ENCODE measurements at places on chromosomes 7 and 10. TPM values are rescaled to one million over a fixed set of nuclear protein-coding genes. Genes with fewer than 3 reads are reported as not detected.

The TMEM196 gene
- not detected for total RNA-seq

DNA sequence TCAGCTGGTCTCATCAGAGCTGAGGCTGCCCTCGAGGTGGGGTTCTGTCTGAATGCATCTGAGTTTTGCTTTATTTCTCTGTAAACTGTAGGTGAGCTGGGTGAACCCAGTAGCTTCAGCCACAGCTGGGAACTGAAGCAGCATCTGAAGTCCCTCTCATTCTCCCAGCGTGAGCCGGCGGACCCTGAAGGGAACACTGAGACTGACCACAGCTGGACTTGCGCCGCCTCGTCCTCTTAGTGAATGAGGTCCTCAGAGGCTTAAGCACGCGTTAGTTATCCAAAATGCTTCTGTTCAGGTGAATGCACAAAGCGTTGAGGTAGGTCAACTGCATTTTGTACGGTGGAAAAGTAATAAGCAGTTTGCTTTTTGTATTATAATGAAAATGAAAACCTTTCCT, 76.6 kb downstream of the AMZ1 start:
- no peak overlapping the region for H3K27ac ChIP-seq
- H3K4me3 ChIP-seq, result no peak overlapping the region
- no peaks in the 10 kb centered on the region for H3K27me3 ChIP-seq
- H3K36me3 ChIP-seq, result no peaks in the 10 kb centered on the region

DNA sequence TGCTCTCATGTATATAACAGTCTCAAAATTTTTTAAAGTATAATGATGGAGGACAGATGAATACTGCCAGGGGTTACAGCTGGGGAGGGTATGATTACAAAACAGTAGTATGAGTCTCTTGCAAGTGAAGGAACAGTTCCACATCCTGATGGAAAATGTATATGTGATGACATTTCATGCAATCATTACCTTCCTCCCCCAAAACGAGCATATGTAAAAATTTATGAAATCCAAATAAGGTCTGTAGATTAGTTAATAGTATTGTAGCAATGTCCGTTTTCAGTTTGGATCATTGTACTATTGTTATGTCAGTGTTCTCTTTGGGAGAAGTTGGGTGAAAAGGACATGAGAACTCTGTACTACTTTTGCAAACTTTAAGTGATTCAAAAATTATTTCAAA, 38.0 kb downstream of the DRGX start:
- no peaks in the 10 kb centered on the region for H3K4me1 ChIP-seq
- no peak for DNase-seq
- H3K27me3 ChIP-seq, result no peaks in the 10 kb centered on the region
- no peaks in the 10 kb centered on the region for H3K36me3 ChIP-seq

The CALHM1 gene
- not detected for total RNA-seq

The LRRC61 gene
- total RNA-seq, result 9.4 TPM

The ASAH2 gene
- 1.1 TPM for total RNA-seq

DNA sequence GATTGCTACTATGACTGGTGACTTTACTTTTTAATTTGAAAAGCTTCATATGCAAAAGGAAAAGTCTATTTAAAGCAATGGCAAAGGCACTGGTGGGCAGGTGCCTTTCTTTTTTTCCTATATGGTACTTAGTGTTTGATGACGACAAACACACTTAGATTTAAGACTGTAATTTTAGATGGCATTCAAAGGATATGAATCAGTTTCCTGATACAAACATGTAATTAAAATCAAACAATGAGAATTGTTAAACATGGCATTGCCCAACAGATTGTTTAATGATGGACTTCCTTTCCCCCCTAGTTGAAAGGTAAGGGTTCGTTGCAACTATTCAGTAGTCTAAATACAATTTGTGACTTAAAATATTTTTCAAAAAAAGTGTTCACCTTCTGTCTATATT, 106.5 kb upstream of the SEMA3C start:
- H3K36me3 ChIP-seq, result no peaks in the 10 kb centered on the region
- no peaks in the 10 kb centered on the region for H3K4me1 ChIP-seq

DNA sequence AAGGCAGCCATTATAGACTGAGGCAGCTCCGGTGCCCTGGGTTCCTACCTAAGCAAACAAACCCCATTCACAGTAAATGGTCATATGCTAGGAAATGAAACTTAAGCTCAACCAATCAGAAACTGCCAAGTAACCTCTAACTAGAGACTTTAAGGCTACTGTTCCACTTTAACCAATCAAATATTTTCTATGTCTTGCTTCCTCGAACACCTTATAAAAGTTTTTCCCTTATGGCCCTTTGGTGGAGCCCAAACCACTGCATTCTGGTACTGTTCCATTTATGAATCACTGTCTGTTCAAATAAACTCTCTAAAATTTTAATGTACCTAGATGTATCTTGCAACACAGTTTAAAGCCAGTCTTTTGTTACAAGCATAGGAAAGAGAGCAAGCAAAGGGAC, 361.1 kb downstream of the HGF start:
- no peaks in the 10 kb centered on the region for H3K36me3 ChIP-seq
- no peak for DNase-seq
- no peak overlapping the region for H3K27ac ChIP-seq

- H3K4me3 ChIP-seq, result no peak overlapping the region
- no peaks in the 10 kb centered on the region for H3K27me3 ChIP-seq
- peak overlapping the region; percentile 25 for H3K27ac ChIP-seq
- H3K36me3 ChIP-seq, result no peaks in the 10 kb centered on the region
Observed at GRCh38 chr7:111096997-111097396, 6.1 kb downstream of the LRRN3 start.

DNA sequence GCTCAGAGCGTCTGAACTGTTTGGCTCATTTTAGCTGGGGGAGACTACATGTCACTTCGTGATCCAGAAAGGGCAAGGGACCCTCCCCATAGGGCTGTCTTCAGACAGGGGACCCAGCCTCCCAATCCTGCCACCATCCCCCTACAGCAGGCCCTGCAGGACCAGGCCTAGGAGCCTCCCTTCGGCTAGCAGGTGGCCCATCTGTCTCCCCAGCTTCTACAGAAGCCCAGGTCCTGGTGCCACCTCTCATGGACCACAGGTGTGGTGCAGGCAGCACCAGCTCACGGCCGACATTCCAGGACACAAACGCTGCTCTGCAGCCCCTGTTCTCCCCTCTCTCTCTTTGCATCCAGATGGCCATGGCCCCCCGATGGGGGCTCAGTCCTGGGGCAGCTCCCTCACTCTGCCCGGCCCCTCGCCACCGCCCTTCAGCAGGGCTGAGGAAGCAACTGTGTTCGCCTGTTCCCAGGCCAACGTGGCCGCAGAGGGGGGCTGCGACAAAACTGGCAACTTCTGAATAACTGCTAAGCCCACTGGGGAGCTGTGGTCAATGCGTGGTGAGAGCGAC, 10.3 kb downstream of the TECPR1 start:
- H3K4me1 ChIP-seq, result no peaks in the 10 kb centered on the region
- H3K4me3 ChIP-seq, result no peak overlapping the region
- no peak for DNase-seq
- no peaks in the 10 kb centered on the region for H3K27me3 ChIP-seq
- peaks cover 88% of the 10 kb centered on the region for H3K36me3 ChIP-seq

DNA sequence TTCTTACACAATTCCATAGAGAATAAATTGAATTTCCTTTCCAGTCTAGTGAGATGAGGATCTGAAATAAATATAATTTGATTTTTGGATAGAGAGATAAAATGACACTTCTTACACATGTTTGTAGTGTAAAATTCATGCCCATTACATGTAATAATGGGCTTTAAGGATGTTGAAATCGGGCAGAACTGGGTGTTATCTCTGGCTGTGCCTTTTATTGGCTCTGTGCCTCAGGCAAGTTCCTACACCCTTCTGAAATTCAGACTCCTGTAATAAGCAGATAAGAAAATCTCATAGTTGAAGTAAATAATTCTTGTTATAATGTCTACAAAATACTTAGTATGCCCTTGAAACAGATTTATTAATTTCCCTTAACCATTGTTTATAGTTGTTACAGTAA, 125.6 kb downstream of the SEMA3A start:
- no peaks in the 10 kb centered on the region for H3K4me1 ChIP-seq
- DNase-seq, result no peak
- no peaks in the 10 kb centered on the region for H3K36me3 ChIP-seq
- H3K27ac ChIP-seq, result no peak overlapping the region
- no peak overlapping the region for H3K4me3 ChIP-seq

The MAD1L1 gene
- total RNA-seq, result 118 TPM

The NUDT13 gene
- 0.94 TPM for total RNA-seq

The HTR5A gene
- total RNA-seq, result not detected

The STMP1 gene
- 24.5 TPM for total RNA-seq

GRCh38 chr7:151424799-151425198, 15.0 kb upstream of the WDR86 start:
- no peaks in the 10 kb centered on the region for H3K36me3 ChIP-seq
- H3K27ac ChIP-seq, result no peak overlapping the region
- peaks cover 26% of the 10 kb centered on the region for H3K4me1 ChIP-seq
- H3K4me3 ChIP-seq, result no peak overlapping the region

The EGR2 gene
- 14.2 TPM for total RNA-seq

DNA sequence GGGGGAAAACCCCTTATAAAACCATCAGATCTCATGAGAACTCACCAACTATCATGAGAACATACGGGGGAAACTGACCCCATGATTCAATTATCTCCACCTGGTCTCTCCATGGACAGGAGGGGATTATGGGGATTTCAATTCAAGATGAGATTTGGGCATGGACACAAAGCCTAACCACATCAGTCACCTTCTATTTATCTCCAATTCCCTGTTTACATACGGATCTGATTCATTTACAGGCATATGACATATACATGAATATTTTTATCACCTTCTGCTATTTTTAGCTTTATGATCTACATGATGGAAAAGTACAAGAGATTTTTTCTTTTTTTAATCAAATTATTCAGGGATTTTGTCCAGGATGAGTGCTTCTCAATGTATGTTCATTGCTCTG, 944.5 kb downstream of the REEP3 start:
- no peaks in the 10 kb centered on the region for H3K4me1 ChIP-seq
- no peaks in the 10 kb centered on the region for H3K36me3 ChIP-seq
- no peak for DNase-seq
- H3K27me3 ChIP-seq, result no peaks in the 10 kb centered on the region
- H3K27ac ChIP-seq, result no peak overlapping the region

DNA sequence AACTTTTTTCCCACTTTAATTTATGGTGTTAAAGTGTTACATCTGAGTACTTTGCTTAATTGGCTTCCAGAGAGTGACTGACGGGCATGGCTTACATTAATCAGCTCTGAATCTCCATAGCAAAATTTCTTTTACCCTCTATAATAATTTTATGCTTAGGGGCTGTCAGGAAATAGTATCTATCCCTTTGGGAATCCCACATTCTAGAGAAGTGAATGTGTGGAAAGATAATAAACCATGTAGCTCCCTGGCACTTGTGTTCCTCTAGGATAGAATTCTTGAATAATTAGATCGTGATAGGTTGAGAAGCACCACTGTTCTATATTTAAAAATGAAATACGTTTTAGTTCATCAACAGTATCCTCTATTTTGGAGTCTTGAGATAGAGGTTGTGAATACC, 89.6 kb downstream of the DNAJB9 start:
- no peak overlapping the region for H3K4me3 ChIP-seq
- no peak for DNase-seq
- no peaks in the 10 kb centered on the region for H3K4me1 ChIP-seq
- no peak overlapping the region for H3K27ac ChIP-seq

- H3K36me3 ChIP-seq, result no peaks in the 10 kb centered on the region
- H3K27me3 ChIP-seq, result no peaks in the 10 kb centered on the region
- no peak for DNase-seq
- no peaks in the 10 kb centered on the region for H3K4me1 ChIP-seq
- no peak overlapping the region for H3K27ac ChIP-seq
Observed at GRCh38 chr7:11005202-11005601, 31.5 kb downstream of the PHF14 start.

DNA sequence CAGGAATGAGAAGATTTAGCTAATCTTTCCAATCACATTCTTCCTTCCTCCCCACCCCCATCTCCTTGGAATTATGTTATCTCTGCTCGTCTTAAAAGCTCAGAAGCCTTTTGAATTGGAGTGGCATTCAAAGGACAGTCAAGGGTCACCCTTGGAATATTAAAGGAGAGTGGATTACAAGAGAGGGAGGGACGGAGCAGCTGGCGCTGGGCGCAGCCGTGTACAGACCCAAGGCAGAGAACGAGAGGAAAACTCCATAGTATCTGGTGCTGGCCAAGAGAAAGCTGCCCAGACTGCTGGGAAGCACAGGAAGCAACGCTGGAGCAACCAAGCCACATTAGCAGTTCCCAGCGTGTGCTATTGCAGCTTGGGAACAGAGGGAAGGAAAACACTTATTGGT, 95.7 kb downstream of the POU6F2 start:
- H3K4me1 ChIP-seq, result no peaks in the 10 kb centered on the region
- no peak for DNase-seq
- H3K27ac ChIP-seq, result no peak overlapping the region
- no peaks in the 10 kb centered on the region for H3K27me3 ChIP-seq

- DNase-seq, result no peak
- H3K27ac ChIP-seq, result no peak overlapping the region
- peaks cover 7% of the 10 kb centered on the region for H3K4me1 ChIP-seq
- no peaks in the 10 kb centered on the region for H3K27me3 ChIP-seq
Observed at GRCh38 chr10:6301488-6302075, 98.8 kb downstream of the PFKFB3 start.

DNA sequence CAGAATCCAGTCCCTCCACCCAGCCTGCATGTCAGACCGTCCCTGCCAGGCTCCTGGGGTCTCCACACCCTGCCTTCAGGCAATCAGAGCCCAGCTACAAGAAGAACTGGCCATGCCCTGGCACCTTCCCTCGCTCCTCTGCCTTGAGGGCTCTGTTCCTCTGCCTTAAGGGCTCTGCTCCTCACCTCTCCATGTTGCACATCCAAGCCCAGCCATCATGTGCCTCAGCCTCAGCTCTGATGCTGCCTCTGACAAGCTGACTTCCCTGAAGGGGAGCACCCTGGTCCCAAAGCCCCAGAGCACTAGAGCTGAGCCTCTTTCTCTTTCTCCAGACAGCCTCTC, 50.3 kb upstream of the ANTXRL start:
- H3K27me3 ChIP-seq, result no peaks in the 10 kb centered on the region
- no peak overlapping the region for H3K4me3 ChIP-seq

- no peak overlapping the region for H3K4me3 ChIP-seq
- H3K4me1 ChIP-seq, result no peaks in the 10 kb centered on the region
- no peak for DNase-seq
- no peaks in the 10 kb centered on the region for H3K36me3 ChIP-seq
- no peak overlapping the region for H3K27ac ChIP-seq
- no peaks in the 10 kb centered on the region for H3K27me3 ChIP-seq
Observed at GRCh38 chr10:96345222-96345621, 13.6 kb downstream of the OPALIN start.

- no peak for DNase-seq
- no peaks in the 10 kb centered on the region for H3K36me3 ChIP-seq
- H3K27ac ChIP-seq, result no peak overlapping the region
- no peak overlapping the region for H3K4me3 ChIP-seq
- H3K27me3 ChIP-seq, result no peaks in the 10 kb centered on the region
- no peaks in the 10 kb centered on the region for H3K4me1 ChIP-seq
Observed at GRCh38 chr7:18399436-18400235, 95.9 kb upstream of the HDAC9 start.

GRCh38 chr10:49212076-49212475, 23.9 kb upstream of the TMEM273 start:
- H3K36me3 ChIP-seq, result no peaks in the 10 kb centered on the region
- no peak overlapping the region for H3K4me3 ChIP-seq
- no peak overlapping the region for H3K27ac ChIP-seq
- no peaks in the 10 kb centered on the region for H3K4me1 ChIP-seq
- no peaks in the 10 kb centered on the region for H3K27me3 ChIP-seq

- DNase-seq, result no peak
- no peak overlapping the region for H3K4me3 ChIP-seq
- no peaks in the 10 kb centered on the region for H3K27me3 ChIP-seq
- H3K4me1 ChIP-seq, result peaks cover 4% of the 10 kb centered on the region
Observed at GRCh38 chr10:119190353-119190752, 11.7 kb upstream of the PRDX3 start.
